ENCODE measurements at places on chromosomes 1 and 21. TPM values are rescaled to one million over a fixed set of nuclear protein-coding genes. Genes with fewer than 3 reads are reported as not detected.
A peak's percentile ranks its signal among the peaks of the same experiment; 100 is the strongest.

DNA sequence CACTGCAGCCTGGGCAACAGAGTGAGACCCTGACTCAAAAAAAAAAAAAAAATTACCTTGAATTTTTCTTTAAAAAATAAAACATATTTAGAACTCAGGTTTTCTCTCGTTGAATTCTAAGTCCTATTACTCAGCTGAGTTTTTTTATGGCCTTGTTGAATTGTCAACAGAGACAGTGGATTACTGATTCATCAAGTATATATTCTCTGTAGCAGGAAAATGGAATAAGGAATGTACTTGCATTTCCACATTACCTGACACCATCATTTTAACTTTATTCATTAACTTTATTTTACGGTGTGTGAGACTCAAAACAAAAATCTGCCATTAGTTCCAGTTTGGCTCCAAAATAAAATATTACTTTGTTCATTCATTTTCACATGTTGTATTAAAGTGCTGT, 53.8 kb upstream of the APP start:
- no peak for DNase-seq

DNA sequence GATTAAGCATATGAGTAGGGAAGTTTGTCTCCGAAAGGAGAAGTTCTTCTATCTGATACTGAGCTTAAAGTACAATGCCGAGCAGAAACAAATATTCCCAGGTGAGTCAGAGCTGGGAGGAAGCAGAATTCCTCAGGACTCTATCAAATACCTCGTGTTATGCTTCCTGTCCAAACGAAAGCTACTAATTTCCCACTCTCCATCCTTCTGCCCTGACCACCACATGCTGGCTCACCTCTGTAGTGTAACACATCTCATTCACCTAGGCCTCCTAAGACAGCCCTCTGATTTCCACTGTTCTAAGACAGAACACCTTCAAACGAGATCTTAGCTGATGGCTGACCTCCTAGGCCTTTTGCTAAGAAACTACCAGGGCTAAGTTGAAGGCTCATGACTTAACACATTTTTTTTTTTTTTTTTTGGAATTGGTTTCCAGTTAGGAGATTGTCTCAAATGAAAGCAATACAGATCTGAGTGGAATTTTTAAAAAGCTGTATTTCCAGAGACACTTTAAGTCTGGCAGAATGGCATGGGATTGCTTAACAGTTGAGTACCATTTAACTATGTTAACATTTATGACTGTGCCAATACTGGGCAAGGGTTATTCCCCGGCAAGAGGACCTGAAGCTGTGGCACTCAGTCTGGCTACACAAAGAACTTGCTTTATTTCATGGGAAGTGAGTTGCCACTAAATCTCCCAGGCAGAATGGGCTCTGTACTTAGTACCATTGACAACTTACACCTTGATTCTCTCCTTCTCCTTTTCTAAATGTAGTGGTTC, 583.4 kb downstream of the DPYD start:
- peak; percentile 12 for DNase-seq

DNA sequence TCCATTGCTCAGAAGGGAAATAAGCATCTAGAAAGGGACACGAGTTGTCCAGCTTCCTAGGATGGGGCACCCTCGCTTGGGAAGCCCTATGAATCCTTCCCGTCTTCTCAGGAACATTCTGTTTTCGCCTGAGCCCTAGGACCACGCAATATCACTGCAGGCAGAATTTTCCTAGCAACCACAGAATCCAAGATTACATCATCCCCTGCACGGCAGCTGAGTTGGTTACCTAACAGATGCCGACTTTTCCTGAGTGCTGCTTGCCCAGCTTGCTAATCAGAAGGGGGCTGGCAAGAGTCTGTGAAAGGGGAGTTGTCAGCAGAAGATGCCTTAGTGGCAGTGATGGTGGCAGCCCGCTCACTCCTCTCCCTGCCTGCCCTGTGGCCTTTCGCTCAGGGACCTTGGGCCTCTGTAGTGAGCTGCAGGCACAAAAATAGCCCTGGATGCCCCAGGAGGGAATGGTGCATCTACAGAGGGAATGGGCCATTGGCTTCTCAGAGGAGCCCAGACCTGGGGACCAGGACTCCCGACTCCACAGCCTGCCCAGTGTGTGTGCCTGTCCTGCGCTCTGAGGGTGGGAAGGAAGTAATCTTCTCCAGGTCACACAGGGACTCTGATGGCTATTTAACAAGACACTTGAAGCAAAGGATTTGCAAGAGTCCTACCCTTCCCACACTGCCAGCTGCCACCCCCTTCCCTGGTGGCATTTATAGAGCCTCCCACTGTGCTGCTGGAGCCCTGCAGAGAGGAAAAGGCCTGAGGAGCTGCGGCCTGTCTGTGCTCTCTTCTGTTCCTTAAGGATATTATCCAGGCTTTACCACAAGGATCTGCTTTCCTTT, 28.9 kb upstream of the CLSTN1 start:
- DNase-seq = no peak

- DNase-seq = no peak
Observed at GRCh38 chr21:41067709-41068108, 100.3 kb upstream of the BACE2 start.

DNA sequence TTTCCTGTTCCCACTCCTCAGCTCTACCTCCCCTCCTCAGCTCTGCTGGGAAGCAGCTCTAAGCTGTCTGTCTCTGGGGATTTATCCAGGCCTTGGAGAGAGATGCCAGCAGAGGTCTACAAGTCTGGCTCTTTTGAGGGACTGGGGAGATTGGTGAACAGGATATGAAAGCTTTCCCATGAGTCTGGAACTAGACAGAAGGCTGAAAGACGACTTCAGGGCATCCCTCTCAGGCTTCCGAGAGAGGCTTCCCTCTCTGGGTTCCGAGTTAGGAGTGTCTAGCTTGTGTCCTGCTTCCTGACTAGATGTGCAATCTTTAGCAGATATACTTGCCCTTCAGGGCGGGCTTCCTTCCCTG, 733 bp downstream of the TMEM35B start:
- peak; percentile 46 for DNase-seq

DNA sequence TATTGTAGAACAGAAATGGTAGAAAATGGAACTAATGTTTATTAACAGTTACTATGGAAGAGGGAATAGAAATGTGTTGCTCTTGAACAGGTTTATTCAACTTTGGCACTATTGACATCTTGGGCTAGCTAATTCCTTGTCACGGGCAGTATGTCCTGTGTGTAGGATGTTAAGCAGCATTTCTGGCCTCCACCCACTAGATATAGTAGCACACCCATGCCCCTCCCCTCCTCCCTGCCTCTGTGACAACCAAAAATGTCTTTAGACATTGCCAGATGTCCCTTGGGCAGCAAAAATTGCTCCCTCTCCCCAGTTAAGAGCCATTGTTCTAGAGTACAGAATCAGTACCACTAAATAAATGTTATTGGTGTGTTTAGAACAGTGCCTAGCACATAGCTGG, 91.4 kb upstream of the TPTE start:
- no peak for DNase-seq

GRCh38 chr1:14738235-14738634, 139.8 kb downstream of the KAZN start:
- no peak for DNase-seq

The NR1I3 gene
- polyA plus RNA-seq = not detected

The MFAP2 gene
- 138 TPM for polyA plus RNA-seq

The IL19 gene
- polyA plus RNA-seq = not detected
